Aorta (tissue), 5 donors: ENCODE measurements at places on chromosomes 13 and 19. TPM values are rescaled to one million over a fixed set of nuclear protein-coding genes. Genes with fewer than 3 reads are reported as not detected.
A peak's percentile ranks its signal among the peaks of the same experiment; 100 is the strongest.

GRCh38 chr19:48362716-48363499 is 832 bp downstream of the TMEM143 start:
- H3K4me1 ChIP-seq: no peaks in the 10 kb centered on the region
- H3K27ac ChIP-seq: no peak overlapping the region
- H3K27me3 ChIP-seq: no peaks in the 10 kb centered on the region
- peak; percentile 98 for DNase-seq
- H3K36me3 ChIP-seq: no peaks in the 10 kb centered on the region
- peak overlapping the region; percentile 19 for H3K4me3 ChIP-seq

DNA sequence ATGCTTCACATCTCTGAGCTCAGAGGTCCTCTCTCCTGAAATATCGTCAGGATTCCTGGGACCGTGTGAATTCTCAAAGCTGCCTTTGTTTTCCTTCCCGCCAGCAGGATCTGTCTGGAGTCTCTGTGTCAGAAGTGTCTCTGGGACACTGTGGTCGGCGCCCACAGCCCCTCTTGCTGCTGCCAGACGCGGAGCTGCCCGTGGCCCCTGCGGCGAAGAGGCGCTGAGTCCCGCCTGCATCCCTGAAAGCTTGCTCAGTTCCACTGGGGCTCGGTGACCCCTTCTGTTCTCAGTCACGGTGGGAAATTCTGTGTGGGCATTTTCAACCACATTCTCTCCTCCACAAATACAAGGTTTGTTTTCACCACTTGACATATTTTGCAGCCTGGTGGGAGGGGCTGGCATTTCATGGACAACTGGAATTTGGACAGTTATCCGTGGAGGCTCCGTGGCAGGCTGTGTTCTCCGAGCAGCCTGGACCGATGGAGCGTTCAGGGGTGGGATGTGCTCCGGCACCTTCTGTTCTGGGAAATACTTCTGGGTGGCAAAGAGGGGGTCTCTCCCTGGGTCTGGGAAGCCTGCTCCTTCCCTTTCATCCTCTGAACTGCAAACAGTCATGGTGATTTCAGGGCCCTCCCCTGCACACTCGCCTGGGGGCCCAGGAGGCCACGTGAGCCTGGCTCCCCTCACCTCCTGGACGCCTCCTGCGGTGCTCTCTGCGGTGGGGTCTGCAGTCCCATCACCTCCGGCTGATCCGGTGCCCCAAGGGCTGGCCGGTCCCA is 42.6 kb upstream of the GRTP1 start:
- H3K4me3 ChIP-seq: no peak overlapping the region
- no peaks in the 10 kb centered on the region for H3K27me3 ChIP-seq
- H3K4me1 ChIP-seq: peaks cover 1% of the 10 kb centered on the region
- no peaks in the 10 kb centered on the region for H3K36me3 ChIP-seq
- DNase-seq: no peak

DNA sequence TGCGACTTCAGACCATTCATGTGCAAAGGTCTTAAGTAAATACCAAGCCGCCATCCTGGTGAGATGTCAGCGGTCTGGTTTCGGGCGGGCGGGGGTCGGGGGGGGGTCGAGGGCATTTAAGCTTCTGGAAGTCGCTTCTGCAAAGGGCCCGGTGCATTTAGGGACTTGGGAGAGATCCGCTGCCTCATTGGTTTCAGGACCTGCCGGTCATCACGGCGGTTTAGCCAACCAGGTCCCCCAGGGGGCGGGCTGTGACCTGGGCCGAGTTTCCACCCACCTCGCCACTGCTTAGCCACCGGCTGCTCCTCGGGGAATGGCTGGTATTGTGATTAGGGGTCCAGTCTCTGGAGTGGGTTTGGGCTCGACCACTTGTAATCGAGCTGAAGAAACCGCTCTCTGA is 7.8 kb downstream of the ANKLE1 start:
- DNase-seq: peak; percentile 84
- H3K4me1 ChIP-seq: no peaks in the 10 kb centered on the region
- no peaks in the 10 kb centered on the region for H3K36me3 ChIP-seq
- no peak overlapping the region for H3K27ac ChIP-seq

GRCh38 chr19:4967738-4968461 is 1.0 kb upstream of the KDM4B start:
- no peaks in the 10 kb centered on the region for H3K4me1 ChIP-seq
- H3K36me3 ChIP-seq: no peaks in the 10 kb centered on the region
- no peak for DNase-seq
- H3K4me3 ChIP-seq: no peak overlapping the region

GRCh38 chr13:110233181-110233950 is 73.6 kb downstream of the COL4A1 start:
- H3K27me3 ChIP-seq: no peaks in the 10 kb centered on the region
- no peaks in the 10 kb centered on the region for H3K36me3 ChIP-seq
- DNase-seq: peak; percentile 74
- H3K27ac ChIP-seq: no peak overlapping the region
- H3K4me3 ChIP-seq: no peak overlapping the region
- H3K4me1 ChIP-seq: peaks cover 5% of the 10 kb centered on the region

DNA sequence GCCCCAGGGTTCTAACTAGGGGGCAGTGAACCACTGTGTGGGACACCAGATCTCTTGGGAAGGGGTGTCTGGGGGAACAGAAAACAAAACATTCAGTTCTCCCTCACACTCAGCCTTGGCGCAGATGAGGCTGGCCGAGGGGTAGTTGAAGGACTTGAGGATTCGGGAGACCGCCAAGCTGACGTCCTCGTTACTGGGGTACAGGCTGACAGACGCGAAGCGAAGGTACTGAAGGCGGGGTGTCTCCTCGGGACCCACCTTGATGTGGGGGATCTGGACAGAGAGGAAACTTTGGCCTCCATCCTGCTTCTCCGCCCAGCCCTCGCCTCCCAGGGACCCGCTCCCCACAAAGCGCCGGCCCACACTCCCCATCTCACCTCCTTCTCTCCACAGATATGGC is 7.6 kb downstream of the GRIK5 start:
- H3K27ac ChIP-seq: no peak overlapping the region
- H3K4me3 ChIP-seq: no peak overlapping the region
- peaks cover 6% of the 10 kb centered on the region for H3K36me3 ChIP-seq
- DNase-seq: no peak
- H3K27me3 ChIP-seq: no peaks in the 10 kb centered on the region

ZNF534 gene
- not detected for polyA plus RNA-seq

HOMER3 gene
- 59.9 TPM for polyA plus RNA-seq
